GM12878 (cell line): ENCODE measurements at places on chromosomes 6 and 20.

DNA sequence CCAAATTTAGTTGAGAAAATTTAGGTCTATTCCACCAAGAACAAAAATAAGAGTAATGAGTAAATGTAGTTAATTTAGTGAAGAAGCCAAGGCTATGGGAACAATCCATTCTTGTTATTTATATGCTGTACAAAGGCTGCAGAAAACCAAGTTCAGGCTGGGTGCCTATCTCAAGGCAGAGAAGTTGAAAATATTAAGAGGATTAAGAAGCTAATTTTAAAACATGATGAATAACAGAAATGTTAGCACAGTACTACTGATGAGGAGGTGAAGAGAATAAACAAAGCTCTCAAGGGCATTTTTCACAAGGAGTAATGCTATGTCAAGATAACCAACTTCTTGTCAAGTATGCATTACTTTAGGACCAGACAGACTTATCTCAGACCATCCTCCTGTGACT is 68.6 kb downstream of the RCAN2 start:
- no peak for DNase-seq

- no peak for DNase-seq
Measured at GRCh38 chr20:59207235-59207634, 43.6 kb downstream of the ZNF831 start.

DNA sequence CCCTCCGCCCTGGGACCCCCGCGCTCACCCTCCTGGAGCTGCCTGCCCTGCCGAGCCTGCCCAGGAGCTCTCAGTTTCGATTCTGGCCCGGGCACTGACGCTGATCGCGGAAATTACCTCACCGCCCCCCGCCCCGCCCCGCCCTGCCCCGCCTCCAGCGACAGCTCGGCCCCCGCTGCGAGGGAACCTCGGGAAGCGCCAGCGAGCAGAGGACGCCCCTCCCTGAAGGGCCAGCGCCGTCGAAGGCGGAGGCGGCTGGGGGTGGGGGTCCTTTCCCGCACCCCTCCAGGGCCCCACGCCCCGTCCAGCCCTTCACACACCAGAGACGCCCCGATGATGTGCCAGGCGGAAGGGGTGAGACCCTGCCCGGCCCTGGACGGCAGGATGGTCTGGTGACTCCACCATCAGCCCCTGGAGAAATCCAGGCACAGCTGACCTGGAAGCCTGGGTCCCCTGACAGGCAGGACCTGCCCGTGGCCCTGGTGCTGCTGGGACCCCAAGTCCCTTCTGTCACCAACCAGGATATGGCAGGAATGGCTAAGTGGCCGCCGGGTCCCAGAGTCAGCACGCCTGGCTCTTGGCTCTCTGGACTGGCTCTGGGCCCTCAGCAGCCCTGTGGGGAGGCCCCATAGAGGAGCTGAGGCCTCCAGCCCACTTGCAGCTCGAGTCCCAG is at the start of gene HELZ2:
TSS of gene HELZ2 (minus strand) at position 84 of the 673 bp plus-strand sequence. CDS start 1,854 bp downstream, outside the sequence.
- DNase-seq: no peak

- no peak for DNase-seq
Measured at GRCh38 chr6:149059557-149059956, 258.0 kb upstream of the TAB2 start.

GRCh38 chr20:2817341-2817726 is 1.2 kb downstream of the TMEM239 start:
- DNase-seq: no peak

GRCh38 chr6:13766201-13766634 is 48.1 kb downstream of the MCUR1 start:
- no peak for DNase-seq

DNA sequence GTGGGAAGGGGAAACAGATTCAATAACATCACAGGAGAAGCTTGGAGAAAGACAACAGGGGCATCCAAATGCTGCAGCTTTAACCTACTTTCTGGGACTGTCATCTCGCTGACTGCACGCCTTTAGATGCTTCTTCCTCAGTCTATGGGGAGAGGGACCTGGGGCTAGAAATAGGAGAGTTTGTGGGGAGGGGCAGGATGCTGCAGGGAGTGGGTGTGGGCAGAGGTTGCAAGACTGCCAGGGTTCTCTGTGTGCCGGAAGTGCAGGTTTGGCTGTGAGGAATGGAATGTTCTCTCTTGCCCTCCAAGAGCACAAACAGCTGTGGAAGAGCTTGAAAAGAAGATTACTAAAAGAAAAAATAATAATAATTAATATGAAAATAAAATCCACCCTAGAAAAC is 93.2 kb downstream of the FOXO3 start:
- DNase-seq: no peak

- no peak for DNase-seq
Measured at GRCh38 chr20:37346236-37346534, 245 bp downstream of the SRC start.

DNA sequence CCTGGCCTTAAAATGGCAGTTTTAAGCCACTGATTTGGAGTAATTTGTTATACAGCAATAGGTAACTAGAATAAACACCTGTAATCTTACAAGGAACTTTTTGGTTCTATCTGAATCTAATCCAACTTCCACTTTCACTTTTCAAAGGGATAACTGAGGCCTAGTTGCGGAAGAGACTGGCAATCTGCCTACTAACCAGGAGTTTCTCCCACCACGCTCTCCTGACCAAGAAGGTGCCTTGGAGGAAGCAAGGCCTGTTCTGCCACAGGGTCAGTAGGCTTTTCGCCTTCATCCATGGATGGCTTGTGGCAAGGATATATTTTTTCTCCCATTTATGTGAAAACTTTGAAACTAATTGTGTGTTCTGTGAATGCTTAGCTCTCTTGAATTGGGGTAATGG is 12.9 kb upstream of the MYBL2 start:
- no peak for DNase-seq
